ENCODE measurements at places on chromosomes 1 and 21.

- no peak for DNase-seq
Observed at GRCh38 chr1:77446841-77447555, 165.2 kb downstream of the AK5 start.

DNA sequence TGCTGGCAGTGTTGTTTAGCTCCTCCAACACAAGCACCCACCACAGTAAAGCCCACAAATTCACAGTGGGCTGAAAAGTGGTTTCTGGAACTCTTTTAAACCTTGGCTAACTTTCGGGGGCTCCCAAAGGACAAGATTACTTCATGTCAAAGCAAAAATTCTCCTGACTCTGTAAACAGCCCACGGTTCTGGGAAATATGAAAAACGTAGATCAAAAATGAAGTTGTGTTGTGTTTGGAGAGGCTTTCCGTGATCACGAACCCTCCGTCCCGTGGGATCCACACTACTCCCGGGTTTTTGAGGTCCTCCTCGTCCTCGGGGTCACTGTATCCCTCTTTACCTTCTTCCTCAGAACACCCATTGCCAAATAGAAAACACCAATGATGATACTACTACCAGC is 159.0 kb upstream of the RUNX1 start:
- DNase-seq = no peak

- DNase-seq = no peak
Observed at GRCh38 chr1:41138549-41138948, 103.6 kb downstream of the SCMH1 start.

- no peak for DNase-seq
Observed at GRCh38 chr1:213179784-213180183, 128.7 kb downstream of the RPS6KC1 start.

GRCh38 chr1:15476927-15477326 is 1.0 kb downstream of the CELA2B start:
- DNase-seq = no peak

GRCh38 chr1:199817266-199817665 is 210.2 kb upstream of the NR5A2 start:
- no peak for DNase-seq

DNA sequence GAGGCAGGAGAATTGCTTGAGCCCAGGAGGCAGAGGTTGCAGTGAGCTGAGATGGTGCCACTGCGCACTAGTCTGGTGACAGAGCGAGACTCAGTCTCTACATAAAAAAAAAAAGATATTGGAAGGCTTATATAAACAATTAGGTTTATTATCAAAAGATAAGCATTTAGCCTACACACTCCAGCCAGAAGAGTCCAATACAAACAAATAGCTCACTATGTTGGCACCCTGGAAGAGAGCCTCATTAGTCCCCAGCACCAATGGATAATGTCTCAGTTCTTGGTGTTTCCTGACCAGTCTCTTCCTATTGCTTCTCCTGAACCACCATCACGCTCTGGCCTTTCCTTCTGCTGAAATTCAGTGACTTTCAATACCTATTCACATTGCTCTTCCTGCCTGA is 48.6 kb upstream of the ATP1A1 start:
- no peak for DNase-seq

DNA sequence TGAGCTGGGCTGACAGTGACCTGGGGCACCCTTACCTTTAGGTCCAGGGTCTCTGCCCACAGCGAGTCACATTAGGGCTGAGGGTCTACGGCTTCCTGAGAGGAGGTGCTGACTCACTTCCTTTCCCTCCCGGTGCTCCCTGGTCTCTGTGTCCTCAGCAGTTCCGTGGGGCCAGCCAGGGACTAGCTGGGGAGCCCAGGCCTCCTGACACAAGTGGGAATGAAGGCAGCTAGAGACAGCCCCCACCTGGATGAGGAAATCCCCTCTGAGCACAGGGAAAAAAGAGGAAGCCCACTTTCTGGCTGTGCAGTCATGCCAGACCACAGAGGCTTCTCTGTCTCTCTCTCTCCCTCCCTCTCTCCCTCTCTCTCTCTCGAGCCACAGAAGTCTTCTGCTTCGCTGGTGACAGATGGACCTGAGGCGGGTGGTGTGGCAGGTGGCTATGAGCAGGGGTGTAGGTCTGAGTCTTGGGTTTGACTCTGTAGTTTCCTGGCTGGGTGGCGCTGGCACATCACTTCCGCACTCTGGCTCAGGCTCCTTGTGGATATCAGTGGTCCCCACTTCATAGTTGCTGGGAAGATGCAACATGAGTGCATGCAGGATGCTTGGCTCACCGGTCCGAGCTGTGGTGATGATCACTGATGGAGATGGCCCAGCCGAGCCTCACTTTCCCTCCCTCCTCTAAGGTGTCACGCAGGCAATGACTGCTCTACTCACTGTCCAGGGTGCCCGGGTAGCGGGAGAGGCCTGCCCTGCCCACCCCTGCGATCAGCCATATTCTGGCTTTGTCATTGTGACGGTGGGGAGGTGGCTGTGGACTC is 3.5 kb downstream of the SLC66A1 start:
- peak; percentile 92 for DNase-seq

DNA sequence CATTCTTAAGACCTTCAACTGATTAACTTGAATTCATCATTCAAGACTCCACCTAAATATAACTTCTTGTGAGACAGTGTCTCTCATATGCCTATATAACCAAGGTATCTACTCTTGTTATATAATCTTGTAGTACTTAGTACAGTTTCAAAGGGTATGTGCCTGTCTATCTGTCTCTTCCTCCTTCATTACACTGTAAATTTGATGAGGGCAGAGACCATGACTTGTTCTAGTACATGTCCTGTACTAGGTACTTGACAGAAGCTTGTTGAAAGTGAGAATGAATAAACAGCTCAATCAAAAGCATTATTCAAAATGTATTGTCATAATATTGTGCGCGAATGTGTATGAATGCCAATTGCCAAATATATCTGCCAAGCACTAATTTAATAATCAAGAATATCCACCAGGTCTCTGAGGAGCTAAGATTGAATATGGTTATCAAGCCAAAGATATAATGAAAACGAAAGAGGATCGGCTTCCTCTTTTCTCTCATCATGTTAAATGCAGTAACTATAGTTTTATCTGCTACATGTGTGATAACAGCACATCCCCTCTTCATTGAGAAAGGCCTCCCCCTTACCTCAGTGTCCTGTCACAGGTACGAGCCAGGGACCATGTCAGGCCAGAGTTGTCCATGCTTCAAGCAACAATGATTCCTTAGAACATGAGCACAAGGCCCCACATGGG is 117.3 kb downstream of the UCHL5 start:
- no peak for DNase-seq

- no peak for DNase-seq
Observed at GRCh38 chr1:184114818-184115398, 63.4 kb downstream of the TSEN15 start.

GRCh38 chr1:221839321-221839720 is 97.4 kb upstream of the DUSP10 start:
- DNase-seq = no peak

DNA sequence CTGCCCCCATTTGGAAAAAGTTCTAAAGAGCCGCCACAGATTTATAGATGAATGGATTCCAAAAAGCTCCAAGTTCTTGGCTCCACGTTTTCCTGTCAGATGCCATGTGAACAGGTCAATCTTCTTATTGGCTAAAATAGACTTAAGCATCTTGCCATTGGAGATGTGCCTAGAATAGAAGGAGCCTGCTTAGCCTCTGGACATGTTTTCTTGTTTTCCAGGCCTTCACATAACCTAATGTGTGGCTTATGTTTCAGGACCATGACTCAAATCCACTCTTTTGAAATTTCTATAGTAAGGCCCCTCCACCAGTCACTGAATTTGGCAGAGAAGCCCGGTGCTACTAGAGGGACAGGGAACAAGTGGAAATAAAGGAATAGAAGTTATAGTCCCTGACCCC is 31.5 kb downstream of the PHC2 start:
- no peak for DNase-seq

DNA sequence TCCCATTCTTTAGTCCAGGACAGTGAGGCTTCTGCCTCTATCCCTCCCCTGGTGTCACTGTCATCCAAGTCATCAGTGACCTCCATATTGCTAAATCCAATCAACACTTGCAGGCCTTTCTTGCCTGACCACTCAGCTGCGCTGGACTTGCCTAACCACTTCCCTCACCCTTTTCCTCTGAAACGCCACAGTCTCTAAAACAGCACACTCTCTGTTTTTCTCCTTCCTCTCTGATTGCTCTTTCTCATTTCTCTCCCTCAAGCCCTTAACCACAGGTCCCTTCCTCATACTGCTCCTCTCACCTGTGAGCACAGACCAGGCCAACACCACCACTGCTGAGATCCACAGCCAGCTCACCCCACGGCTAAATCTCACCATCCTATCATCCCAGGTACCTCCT is 17.5 kb downstream of the TAL1 start:
- no peak for DNase-seq

GRCh38 chr1:55255901-55256300 is 40.7 kb upstream of the USP24 start:
- no peak for DNase-seq

- no peak for DNase-seq
Observed at GRCh38 chr21:39911286-39912199, 44.3 kb downstream of the PCP4 start.

- no peak for DNase-seq
Observed at GRCh38 chr1:81922955-81923354, 122.2 kb downstream of the ADGRL2 start.

DNA sequence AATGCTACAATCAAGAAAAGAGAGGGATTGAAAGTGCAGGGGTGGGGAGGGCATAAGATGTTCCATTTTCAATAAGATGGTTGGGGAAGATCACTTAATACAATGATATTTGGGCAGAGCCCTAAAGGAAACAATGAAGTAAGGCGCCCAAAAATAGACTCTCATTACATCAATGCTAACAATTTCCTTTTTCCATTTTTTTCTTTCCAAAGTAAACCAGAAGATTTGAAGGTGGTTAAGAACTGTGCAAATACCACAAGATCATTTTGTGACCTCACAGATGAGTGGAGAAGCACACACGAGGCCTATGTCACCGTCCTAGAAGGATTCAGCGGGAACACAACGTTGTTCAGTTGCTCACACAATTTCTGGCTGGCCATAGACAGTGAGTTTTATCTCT is 16.8 kb downstream of the IFNAR2 start:
- no peak for DNase-seq

GRCh38 chr1:31901838-31902509 is 36.2 kb downstream of the PTP4A2 start:
- peak; percentile 47 for DNase-seq

GRCh38 chr1:208223136-208223535 is 21.0 kb downstream of the PLXNA2 start:
- DNase-seq = no peak

- DNase-seq = no peak
Observed at GRCh38 chr1:30185313-30185712, 538.1 kb downstream of the MATN1 start.

Data from OCI-LY7 (cell line).